Omental fat pad (tissue), 4 donors: ENCODE measurements at places on chromosomes 16 and 17. TPM values are rescaled to one million over a fixed set of nuclear protein-coding genes. Genes with fewer than 3 reads are reported as not detected.

The TRPV2 gene
- 12.1 TPM for total RNA-seq

GRCh38 chr17:10183931-10184930 is 14.2 kb downstream of the GAS7 start:
- DNase-seq: no peak

DNA sequence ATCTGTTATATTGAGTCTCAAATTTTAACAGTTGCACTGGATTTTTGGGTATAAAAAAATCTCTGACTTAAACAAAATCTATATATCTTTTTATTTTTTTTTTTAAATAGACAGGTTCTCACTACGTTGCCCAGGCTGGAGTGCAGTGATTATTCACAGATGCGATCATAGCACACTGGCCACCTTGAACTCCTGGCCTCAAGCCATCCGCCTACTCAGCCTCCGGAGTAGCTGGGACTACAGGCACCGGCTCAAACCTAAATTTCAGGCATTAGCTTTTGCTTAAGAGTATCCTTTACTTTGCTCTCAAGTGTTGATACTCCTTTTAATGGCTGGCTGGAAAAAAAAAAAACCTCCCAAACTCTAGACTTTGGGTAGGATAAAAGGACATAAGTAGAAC is 61.6 kb downstream of the RPGRIP1L start:
- DNase-seq: no peak

- DNase-seq: no peak
Measured at GRCh38 chr16:76441876-76442275, 164.7 kb downstream of the CNTNAP4 start.

DNA sequence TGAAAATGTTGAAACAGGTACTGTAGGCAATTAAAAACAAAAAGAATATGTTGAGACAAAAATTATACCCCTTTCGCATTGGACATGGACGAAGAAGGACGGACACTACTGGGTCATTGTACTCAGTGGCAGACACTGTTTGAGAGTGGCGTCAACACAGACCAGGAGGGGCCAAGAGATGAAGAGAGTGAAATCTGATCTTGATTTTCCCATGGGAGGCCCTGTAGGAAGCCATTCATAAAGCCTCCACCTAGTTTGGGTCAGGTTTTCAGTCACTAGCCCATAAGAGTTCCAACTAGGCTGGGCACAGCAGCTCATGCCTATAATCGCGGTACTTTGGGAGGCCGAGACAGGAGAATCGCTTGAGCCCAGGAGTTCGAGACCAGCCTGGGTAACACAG is 23.6 kb upstream of the SMURF2 start:
- DNase-seq: no peak

DNA sequence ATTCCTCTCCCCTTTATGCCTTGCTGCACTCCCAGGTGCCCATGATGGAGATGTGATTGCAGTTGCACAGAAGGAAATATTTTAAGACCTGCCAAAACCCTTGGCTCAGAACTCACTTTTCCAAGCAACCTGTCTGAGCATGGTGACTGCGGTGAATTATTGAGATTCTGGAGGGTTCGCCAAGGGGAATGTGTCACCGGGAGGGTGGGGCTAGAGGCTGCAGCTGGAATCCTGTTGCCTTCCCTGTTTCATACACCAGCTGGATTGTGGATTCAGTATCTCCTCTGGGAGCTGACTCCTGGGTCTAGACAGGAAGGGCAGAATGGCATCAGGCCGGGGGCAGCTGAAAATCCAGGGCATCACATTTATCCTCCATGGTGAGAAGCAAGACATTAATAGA is 527.2 kb downstream of the TMEM114 start:
- DNase-seq: no peak

- DNase-seq: peak; percentile 57
Measured at GRCh38 chr16:58236231-58236690, 38.4 kb upstream of the CSNK2A2 start.

DNA sequence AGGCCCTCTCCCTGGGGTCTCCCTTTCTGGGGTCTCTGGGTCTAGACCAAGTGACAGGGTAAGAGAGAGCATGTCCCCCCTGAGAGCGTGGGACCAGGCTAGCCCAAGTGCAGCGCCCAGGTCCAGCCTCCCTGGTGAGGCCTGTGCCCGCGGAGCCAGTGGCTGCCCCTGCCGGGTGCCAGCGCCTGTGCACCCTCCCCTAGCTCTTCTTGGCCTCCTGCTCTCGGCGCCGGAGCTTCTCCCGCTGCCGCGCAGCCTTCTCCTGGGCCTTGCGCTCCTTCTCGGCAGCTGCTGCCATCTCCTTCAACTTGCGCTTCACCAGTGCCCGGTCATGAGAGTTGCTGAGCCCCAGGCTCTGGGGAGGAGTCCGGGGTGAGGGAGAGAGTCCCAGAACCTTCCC is 17.3 kb downstream of the SAMD14 start:
- no peak for DNase-seq
